ENCODE measurements at places on chromosomes 11 and 22.

- DNase-seq, result peak; percentile 50
Measured at GRCh38 chr11:110921742-110922521, 209.7 kb upstream of the ARHGAP20 start.

- no peak for DNase-seq
Measured at GRCh38 chr11:119863851-119864601, 135.0 kb upstream of the NECTIN1 start.

- no peak for DNase-seq
Measured at GRCh38 chr11:123357990-123358827, 71.9 kb upstream of the GRAMD1B start.

DNA sequence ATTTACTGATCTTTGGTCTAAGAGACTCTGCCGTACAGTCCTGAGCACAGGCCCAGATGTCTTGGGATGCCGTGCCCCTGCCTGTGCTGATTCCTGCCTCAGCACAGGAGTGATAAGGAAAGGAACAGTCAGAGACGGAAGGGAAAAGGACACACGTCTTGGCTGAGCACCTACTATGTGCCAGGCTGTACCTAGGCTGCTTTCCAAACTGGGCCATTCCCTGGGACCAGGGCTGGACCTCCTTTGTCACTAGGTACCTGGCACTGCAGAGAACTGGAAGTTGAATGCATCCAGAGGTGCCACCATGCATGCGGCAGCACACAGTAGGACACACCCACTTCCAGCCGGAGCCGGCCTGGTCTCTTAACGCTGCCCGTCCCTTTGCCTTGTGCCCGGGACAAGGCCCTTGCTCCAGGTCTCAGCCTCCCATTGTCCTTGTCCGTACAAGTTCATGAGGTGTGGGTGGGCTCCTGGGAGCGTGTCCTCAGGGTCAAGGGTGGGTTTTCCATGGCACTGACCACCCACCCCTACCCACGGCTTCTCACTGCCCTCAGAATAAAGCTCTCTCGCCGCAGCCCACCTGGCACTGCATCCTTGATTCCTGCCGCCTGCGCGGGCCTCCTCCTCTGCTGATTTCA, 1.1 kb upstream of the SSTR3 start:
- no peak for DNase-seq

- no peak for DNase-seq
Measured at GRCh38 chr11:122478986-122479385, 176.5 kb upstream of the UBASH3B start.

- DNase-seq, result no peak
Measured at GRCh38 chr11:106420686-106421085, 343.2 kb downstream of the AASDHPPT start.

GRCh38 chr22:36405671-36406538, 18.1 kb upstream of the MYH9 start:
- DNase-seq, result no peak

GRCh38 chr11:13169709-13170108, 107.9 kb upstream of the BMAL1 start:
- DNase-seq, result no peak

GRCh38 chr11:111819161-111819828, 52.1 kb downstream of the ALG9 start:
- DNase-seq, result no peak

DNA sequence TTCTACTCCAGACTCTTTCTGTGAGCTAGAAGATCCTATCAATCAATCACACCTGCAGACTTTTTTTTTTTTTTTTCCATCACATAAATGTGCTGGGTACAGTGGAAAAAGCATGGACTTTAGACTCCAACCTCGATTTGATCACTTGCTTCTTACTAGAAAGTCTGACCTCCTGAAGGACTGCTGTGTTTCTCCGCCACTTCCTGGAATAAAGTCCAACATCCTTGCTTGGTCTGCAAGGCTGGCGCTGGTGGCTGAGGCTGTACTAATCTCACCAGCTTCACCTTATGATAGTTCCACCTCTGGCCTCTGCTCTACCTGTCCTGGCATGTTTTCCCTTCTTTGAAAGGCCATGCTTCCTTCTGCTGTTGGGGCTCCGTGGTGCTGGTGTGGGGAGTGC, 60.9 kb upstream of the SESN3 start:
- DNase-seq, result no peak

DNA sequence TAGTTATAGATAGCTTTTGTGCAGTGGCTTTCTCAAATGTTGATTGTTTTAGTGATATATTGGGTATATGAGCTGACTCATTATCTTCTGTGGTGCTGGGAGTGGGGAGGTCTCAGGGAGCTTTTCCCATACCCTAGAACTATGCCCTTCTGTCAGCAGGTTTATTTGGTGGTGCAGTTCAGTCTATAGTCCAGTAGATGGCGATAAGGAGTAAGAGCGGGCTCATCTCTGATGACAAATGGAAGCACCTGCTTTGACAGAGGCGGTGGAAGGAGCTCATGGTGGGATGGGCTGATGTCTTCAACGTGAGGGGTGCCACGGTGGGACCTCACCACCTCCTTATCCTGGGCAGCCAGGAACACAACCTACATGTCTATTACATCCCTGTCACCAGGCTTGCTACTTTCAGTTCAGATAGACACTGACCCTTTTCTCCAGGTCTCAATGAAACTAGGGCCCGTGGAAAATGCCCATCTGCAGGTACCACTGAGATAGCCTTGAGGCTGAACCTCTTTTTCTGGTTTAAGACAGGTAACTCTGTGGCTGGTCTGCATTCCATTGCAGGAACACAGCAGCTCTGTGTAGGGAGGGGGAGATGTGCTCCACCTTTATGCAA, 13.0 kb upstream of the OR6A2 start:
- no peak for DNase-seq

- DNase-seq, result no peak
Measured at GRCh38 chr11:100562128-100562527, 125.0 kb upstream of the ARHGAP42 start.

- DNase-seq, result no peak
Measured at GRCh38 chr11:44966694-44967093, 16.0 kb upstream of the TP53I11 start.
